Epithelial cell of prostate (primary cell): ENCODE measurements at places on chromosomes 6 and 20.
A peak's percentile ranks its signal among the peaks of the same experiment; 100 is the strongest.

GRCh38 chr6:81979767-81980166 lies 227.3 kb upstream of the TENT5A start:
- DNase-seq, result no peak

- peak; percentile 68 for DNase-seq
These were observed 10.1 kb upstream of the CALHM6 start for GRCh38 chr6:116450769-116451740.

DNA sequence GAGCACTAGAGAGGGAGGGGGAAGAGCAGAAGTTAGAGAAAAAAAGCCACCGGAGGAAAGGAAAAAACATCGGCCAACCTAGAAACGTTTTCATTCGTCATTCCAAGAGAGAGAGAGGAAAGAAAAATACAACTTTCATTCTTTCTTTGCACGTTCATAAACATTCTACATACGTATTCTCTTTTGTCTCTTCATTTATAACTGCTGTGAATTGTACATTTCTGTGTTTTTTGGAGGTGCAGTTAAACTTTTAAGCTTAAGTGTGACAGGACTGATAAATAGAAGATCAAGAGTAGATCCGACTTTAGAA lies 2.0 kb downstream of the ID4 start:
- DNase-seq, result no peak

DNA sequence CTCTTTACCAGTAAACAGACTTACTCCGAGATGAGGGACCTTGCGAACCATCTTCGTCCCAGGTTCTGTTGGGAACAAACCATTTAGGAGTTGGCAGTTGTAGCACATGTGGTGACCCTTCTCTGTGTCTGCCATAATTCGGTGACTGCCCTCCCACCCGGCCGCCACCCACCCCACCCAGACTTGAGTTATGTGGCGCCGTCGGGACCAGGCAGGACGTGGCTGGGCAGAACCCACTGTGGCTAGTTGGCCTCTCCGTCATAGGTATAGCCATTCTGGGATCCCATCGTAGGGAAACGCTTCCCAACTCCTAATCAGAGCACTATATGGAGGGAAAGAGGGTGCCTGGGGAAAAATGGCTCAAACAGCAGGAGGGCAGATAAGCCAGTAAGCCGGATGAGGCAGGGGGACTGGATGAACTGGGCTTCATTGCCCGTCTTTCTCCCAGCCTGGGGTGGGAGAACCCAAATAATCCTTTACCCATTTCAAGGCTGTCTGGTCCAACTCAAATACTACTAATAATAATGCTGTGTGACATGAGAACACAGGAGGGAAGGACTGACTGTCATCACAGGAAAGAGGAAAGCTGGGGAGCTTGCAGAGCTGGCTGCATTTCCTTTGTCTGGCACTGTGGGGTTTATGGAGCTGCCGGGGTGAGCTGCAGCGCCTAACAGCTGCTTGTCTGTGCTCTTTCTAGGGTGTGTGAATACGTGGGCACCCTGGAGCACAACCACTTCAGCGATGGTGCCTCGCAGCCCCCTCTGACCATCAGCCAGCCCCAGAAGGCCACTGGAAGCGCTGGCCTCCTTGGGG lies 73.0 kb upstream of the PBOV1 start:
- DNase-seq, result no peak

GRCh38 chr20:51766994-51767866 lies 960 bp downstream of the ATP9A start:
- DNase-seq, result peak; percentile 58

GRCh38 chr6:125546841-125547251 lies 202.6 kb upstream of the HEY2 start:
- no peak for DNase-seq

GRCh38 chr6:160949531-160949930 lies 42.0 kb upstream of the MAP3K4 start:
- peak; percentile 68 for DNase-seq

- no peak for DNase-seq
These were observed 24.3 kb upstream of the KIAA0408 start for GRCh38 chr6:127483399-127484055.

DNA sequence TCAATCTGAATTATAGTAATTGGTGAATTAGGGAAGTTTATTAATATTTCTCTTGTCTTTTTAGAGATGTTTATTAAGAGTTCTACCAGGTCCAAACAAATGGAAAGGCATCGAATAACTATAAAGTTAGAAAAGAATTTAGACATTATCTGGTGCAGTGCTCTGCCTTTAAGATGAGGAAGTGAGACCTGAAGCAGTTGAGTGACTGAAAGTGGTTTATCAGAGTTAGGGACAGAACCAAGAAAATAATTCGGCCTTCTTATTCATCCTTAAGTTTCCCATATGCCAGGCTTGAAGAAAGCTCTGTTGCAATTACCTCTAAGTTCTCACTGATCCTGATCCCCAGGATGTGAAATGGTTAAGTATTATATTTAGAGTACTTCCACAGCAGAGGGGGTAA lies 94.2 kb upstream of the FLRT3 start:
- DNase-seq, result no peak

GRCh38 chr6:7633361-7633760 lies 43.4 kb downstream of the SNRNP48 start:
- DNase-seq, result no peak

- peak; percentile 86 for DNase-seq
These were observed 9.3 kb downstream of the TRAPPC3L start for GRCh38 chr6:116536216-116536621.

- no peak for DNase-seq
These were observed 1084.8 kb upstream of the CITED2 start for GRCh38 chr6:140459209-140459608.

DNA sequence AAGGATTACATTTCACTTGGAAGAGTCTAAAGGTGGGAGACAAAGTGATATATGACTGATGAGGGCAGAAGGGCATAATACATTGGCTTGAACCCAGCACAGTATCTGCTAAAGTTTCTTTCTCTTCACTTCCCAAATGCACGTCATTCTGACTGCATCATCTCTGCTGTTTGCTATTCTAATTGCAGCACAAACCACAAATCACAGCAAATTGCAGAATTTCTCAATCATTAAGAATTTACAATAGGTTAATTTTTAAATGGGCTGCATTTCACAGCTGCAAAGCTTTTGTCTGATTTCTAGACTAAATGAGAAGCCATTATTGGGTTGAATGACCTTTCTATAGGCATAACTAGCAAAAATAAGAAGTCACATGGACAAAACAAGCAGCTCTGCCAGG lies 337.0 kb downstream of the RNGTT start:
- DNase-seq, result no peak

DNA sequence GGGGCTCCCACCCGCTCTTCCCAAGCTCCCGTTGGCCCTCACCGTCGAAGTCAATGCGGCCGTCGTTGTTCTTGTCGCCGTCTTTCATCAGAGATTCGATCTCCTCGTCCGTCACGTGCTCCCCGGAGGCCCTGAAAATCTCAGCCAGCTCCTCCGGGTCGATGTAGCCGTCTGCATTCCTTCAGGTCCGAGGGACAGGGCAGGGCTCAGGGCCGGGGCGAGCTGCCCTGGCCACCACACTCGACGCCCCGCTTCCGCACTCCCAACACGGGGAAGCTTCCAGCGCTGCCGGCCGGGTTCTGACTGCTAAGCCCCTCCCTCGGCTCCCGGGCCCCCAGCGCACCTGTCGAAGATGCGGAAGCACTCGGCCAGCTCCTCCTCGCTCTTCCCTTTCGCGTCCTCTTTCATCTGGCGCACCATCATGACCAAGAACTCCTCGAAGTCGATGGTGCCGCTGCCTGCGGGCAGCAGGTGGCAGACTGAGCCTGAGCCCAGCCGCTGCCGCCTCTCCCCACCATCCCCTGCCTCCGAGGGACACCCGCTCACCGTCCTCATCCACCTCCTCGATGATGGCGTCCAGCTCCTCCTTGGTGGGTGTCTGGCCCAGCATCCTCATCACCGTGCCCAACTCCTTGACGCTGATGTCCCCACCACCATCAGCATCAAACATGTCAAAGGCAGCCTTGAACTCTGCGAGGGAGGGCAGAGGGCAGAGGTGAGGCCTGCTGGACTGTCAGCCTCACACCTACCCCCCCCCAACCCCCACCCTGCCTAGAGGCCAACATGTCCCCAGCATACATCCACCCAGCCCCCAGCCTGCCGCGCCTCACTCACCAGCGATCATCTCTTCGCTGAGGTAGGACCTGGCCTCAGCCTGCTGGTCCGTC lies 2.9 kb downstream of the TNNC2 start:
- DNase-seq, result no peak

GRCh38 chr6:135576055-135576454 lies 78.5 kb upstream of the AHI1 start:
- DNase-seq, result no peak

GRCh38 chr6:135451617-135452190 lies 45.8 kb downstream of the AHI1 start:
- no peak for DNase-seq

DNA sequence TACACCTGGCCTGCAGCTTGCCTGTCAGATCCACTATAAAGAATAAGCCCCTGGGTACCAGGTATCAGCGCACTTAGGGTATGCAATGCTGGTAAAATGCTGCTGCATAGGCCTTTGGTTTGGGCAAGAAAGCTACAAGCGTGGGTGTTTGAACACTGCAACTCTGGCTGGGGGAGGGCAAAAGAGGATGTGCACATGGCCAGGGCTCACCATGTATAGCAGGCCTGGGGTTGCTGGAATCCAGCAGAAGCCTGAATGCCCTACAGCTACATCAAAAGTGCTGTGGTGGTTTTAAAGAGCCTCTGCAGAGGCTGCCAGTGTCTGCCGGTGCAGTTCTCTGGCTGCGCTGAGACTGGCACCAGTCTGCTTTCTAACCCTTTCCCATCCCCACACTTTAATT lies 51.7 kb downstream of the UQCC1 start:
- DNase-seq, result no peak

GRCh38 chr6:40474937-40475336 lies 112.2 kb downstream of the LRFN2 start:
- DNase-seq, result no peak

GRCh38 chr6:144217264-144217663 lies 66.9 kb downstream of the STX11 start:
- DNase-seq, result no peak

GRCh38 chr6:39214846-39215639 lies 14.2 kb downstream of the KCNK5 start:
- DNase-seq, result no peak

DNA sequence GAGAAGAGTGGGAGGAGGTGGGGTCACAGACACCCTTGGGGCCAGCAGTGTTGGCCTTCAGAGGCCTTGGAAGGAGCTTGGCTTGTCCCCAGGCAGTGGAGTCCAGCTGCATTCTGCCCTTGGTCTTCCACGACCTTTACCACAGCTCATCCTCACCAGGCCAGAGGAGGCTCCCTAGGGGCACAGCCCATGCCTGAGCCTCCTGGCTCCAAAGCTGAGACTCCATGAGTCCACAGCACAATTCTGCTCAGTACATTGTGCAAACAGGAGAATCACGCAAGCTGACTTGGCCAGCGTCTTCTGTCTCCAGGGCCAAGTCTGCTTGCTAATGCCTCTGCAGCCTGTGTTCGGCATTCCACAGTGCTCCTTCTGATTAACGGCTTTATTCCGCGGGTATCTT lies 337.2 kb downstream of the SMOC2 start:
- no peak for DNase-seq

DNA sequence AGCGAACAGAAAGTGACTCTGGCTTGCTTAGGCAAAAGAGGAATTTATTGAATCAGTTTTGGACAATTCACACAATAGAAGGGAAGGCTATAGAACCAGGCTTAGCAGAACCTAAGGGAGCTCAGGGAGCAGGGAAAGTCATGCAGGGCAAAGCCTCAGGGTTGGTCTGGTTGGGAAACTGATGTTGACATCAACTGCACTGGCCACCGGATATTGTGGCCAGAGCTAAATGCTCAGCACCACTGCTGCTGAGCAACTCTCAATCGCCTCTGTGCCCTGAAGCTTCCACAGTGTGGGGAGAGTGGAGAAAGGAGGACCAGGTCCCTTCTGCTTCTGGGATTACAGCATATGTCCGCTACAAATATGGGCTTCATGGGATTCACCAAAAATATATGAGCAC lies 93.3 kb upstream of the GCM1 start:
- DNase-seq, result no peak

- DNase-seq, result peak; percentile 2
These were observed 586.6 kb downstream of the KIF16B start for GRCh38 chr20:15986690-15987089.

- DNase-seq, result no peak
These were observed 1258.2 kb upstream of the EYS start for GRCh38 chr6:66965227-66965626.

DNA sequence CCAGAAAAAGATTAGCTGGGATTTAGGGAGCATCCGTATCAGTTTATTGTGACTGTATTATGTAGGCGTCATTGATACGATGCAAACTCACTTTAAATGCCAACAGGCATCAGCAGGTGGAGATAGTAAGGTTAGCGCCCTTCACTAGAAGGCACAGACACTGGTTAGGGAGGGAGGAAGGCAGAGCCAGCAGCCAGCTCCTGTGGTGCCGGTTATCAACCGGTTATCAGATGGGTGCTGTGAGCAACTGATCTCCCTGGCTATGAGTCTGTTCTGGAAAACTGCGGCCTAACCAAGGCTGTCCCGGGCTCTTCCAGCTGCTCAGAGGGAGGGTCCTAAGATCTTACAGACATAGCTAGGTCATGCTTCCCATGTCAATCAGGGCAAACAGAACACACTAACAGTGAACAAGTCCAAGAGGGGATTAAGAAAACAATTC lies 47.5 kb upstream of the CD93 start:
- DNase-seq, result no peak

- DNase-seq, result no peak
These were observed 14.3 kb upstream of the NCOA3 start for GRCh38 chr20:47487175-47487917.

DNA sequence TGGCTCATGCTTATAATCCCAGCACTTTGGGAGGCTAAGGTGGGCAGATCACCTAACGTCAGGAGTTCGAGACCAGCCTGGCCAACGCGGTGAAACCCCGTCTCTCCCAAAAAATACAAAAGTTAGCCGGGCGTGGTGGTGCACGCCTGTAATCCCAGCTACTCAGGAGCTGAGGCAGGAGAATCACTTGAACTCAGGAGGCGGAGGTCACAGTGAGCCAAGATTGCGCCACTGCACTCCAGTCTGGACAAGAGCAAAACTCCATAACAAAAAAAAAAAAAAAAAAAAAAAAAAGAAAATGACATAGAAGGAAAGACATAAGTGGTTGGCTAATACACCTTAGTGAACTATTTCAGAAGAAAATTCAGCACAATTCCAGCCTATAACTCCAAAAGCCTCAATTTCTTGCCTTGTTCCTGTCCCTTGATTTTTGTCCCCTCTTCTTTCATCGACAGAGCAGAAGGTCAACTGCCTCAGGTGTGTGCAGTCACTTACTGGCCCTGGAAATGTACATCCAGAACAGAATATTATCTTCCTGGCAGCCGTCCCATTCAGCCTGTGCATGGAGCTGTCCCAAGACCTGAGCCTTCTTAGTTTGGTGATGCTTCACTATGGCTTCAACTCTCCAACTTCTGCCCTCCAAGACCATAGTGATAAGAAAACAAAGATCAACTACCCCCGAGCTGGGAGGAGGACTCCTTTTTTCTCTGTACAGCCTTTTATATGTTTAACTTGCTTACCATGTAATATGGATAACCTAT lies 117.6 kb downstream of the LY86 start:
- no peak for DNase-seq

- peak; percentile 77 for DNase-seq
These were observed at the start of gene CABLES2 for GRCh38 chr20:62407221-62407992. CABLES2 (minus strand) TSS chr20:62407285; CDS start chr20:62407276, 9 bp downstream.

GRCh38 chr20:51803148-51803854 lies 980 bp upstream of the SALL4 start:
- DNase-seq, result peak; percentile 14

GRCh38 chr6:16510245-16510644 lies 251.0 kb downstream of the ATXN1 start:
- no peak for DNase-seq

GRCh38 chr6:165686596-165687365 lies 23.7 kb upstream of the PDE10A start:
- DNase-seq, result no peak

- no peak for DNase-seq
These were observed 36.9 kb upstream of the LAMA4 start for GRCh38 chr6:112291161-112291762.
